Endodermal cell (in vitro differentiated cells): ENCODE measurements at places on chromosomes 3 and 15.

GRCh38 chr15:39709941-39710340, 72.7 kb downstream of the FSIP1 start:
- no peaks in the 10 kb centered on the region for H3K4me1 ChIP-seq
- H3K36me3 ChIP-seq: no peaks in the 10 kb centered on the region
- H3K27ac ChIP-seq: no peak overlapping the region
- H3K4me3 ChIP-seq: no peak overlapping the region
- no peaks in the 10 kb centered on the region for H3K27me3 ChIP-seq

GRCh38 chr15:71373917-71374316, 258.6 kb downstream of the THSD4 start:
- no peaks in the 10 kb centered on the region for H3K4me1 ChIP-seq
- H3K4me3 ChIP-seq: no peak overlapping the region
- H3K27me3 ChIP-seq: no peaks in the 10 kb centered on the region
- no peak overlapping the region for H3K27ac ChIP-seq
- H3K36me3 ChIP-seq: no peaks in the 10 kb centered on the region
- no peak for DNase-seq

DNA sequence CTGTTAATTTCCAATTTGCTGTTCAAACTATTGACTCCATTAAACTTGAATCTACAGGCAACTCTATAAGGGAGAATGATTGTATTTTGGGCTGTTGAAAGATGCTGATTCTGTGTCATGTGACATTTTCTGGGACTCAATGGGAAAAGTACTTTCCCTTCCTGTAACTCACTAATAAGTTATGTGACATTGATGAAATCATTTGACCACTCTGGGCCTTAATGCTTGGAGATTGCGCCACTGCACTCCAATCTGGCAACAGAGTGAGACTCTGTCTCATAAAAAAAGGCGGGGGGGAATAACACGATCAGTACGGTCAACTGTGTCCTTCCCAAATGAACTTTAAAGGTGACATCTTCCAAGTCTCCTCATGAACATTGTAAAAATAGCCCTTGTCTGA, 215.2 kb upstream of the SGO1 start:
- H3K4me1 ChIP-seq: no peaks in the 10 kb centered on the region
- no peak overlapping the region for H3K27ac ChIP-seq
- DNase-seq: no peak
- H3K27me3 ChIP-seq: no peaks in the 10 kb centered on the region

DNA sequence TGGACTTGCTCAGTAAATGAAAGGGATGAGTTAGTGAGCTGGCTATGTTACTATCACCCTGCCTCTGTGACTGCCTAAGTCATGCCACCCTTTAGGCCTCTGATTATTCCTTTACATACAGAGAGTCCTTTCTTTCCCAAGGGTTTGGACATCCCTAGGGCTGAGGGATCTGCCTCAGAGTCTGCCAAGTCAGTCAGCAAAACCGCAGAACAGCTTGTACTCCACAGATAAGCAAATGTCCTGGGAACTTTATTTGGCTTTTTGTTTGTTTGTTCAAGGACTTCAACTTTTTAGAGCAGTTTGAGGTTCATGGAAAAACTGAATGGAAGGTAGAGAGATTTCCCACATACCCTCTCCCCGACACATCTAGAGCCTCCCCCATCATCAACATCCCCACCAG, 82.6 kb upstream of the TRIM42 start:
- H3K27me3 ChIP-seq: no peaks in the 10 kb centered on the region
- H3K36me3 ChIP-seq: no peaks in the 10 kb centered on the region
- no peak for DNase-seq
- no peak overlapping the region for H3K27ac ChIP-seq
- no peaks in the 10 kb centered on the region for H3K4me1 ChIP-seq

DNA sequence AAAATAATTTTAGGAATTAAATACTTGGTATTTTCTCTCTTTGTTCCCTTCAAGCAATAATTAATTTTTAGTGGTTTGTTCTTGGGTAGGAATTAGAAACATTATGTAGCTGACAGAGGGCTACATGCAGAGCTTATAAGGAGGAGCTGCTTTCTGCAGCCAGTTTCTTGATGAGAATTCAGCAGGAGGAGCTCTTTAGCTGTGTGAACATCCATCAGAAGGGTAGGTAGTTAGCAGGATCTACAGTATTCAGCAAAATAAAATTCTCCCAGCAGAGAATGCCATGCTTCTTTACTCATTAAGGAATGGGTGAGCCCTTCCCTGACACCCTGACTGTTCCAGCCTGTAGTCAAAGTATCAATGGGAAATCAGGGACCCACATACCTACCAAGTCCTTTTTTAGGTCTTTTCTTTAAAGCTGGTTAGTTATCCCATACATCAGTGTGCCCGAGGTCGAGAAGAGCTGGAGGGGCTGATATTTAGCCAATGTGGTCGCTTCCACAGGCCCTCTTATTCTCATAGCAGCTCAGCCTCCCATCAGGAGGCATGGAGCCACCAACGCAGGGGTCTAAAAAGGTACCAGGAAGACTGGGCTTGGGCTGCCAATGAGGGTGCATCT, 54.0 kb downstream of the KCNAB1 start:
- peak; percentile 53 for DNase-seq
- H3K27me3 ChIP-seq: no peaks in the 10 kb centered on the region
- H3K4me1 ChIP-seq: no peaks in the 10 kb centered on the region
- no peak overlapping the region for H3K4me3 ChIP-seq
- no peaks in the 10 kb centered on the region for H3K36me3 ChIP-seq

DNA sequence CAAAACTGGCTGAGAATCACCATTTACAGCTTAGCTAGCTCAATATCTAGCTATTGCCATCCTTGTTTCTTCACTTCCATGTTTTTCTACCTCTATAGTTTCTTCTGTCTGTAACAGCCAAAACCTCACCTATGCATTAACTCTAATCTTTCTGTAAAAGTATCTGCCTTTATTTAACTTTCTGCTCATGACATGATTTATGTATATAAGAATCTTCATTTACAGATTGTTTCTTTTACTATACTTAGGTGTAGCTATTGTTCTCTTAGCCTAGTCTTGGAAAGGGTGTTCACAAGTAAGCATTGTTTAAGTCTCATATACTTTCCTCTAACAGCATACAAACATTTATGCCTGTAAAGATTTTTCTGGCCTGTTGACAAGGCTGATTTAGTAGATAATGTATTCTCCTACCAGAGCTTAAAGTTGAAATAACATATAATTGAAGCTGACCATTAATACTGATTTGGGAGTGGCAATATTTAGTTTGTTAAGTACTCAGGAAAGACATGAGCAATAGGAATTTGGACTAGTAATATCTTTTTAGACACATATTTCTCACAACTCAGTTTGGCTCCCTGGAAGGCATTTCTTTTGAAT, 9.4 kb downstream of the FILIP1L start:
- no peak overlapping the region for H3K27ac ChIP-seq
- DNase-seq: no peak
- peaks cover 8% of the 10 kb centered on the region for H3K4me1 ChIP-seq
- H3K27me3 ChIP-seq: no peaks in the 10 kb centered on the region
- H3K4me3 ChIP-seq: no peak overlapping the region

- H3K4me3 ChIP-seq: peak overlapping the region; percentile 78
- H3K36me3 ChIP-seq: no peaks in the 10 kb centered on the region
- peaks cover 12% of the 10 kb centered on the region for H3K4me1 ChIP-seq
- DNase-seq: peak; percentile 93
- H3K27ac ChIP-seq: no peak overlapping the region
Measured at GRCh38 chr15:40930430-40931299, 1.5 kb downstream of the DLL4 start.

DNA sequence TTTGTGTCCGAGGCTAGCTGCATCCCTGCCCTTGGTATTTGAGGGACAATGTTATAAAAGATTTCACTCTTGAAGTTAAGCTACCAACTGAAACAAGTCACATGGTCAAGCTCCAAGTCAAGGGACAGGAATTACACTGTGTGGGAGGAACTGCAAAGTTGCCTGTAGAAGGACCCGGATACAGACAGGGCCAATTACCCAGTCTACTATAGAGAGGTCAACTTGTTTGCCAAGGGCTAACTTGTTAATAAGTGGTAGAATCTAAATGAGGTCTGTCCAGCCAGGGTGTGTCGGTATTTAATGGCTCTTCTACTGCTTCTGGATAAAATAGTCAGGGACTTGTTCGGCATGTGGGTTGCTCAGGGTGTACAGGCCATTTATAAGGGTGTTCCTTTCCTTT, 55.7 kb downstream of the PTPRG start:
- H3K36me3 ChIP-seq: no peaks in the 10 kb centered on the region
- H3K27ac ChIP-seq: no peak overlapping the region
- DNase-seq: no peak

DNA sequence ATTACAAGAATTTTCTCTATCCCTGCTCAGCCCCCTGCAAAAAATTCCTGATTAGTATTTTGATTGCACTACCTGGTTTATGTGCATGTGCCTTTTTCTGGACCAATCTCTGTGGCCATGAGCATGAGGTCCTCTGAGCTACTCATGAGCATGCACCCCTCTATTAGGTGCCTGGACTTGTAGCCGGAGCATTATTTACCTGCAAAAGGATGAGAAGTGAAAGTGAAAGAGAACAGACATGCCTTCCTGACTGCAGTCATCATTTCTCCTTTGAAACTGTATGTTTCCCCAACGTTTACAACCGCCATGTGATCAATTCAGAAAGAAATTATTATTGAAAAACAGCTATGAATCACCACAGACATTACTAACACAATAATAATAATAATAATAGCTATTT, 1008.8 kb downstream of the ROBO2 start:
- no peak for DNase-seq
- H3K4me3 ChIP-seq: no peak overlapping the region

GRCh38 chr3:160179906-160180305, 45.3 kb upstream of the C3orf80 start:
- H3K36me3 ChIP-seq: no peaks in the 10 kb centered on the region
- no peak overlapping the region for H3K4me3 ChIP-seq
- H3K27me3 ChIP-seq: no peaks in the 10 kb centered on the region

GRCh38 chr3:189519458-189519857, 111.7 kb upstream of the TP63 start:
- H3K4me1 ChIP-seq: no peaks in the 10 kb centered on the region
- no peak for DNase-seq

DNA sequence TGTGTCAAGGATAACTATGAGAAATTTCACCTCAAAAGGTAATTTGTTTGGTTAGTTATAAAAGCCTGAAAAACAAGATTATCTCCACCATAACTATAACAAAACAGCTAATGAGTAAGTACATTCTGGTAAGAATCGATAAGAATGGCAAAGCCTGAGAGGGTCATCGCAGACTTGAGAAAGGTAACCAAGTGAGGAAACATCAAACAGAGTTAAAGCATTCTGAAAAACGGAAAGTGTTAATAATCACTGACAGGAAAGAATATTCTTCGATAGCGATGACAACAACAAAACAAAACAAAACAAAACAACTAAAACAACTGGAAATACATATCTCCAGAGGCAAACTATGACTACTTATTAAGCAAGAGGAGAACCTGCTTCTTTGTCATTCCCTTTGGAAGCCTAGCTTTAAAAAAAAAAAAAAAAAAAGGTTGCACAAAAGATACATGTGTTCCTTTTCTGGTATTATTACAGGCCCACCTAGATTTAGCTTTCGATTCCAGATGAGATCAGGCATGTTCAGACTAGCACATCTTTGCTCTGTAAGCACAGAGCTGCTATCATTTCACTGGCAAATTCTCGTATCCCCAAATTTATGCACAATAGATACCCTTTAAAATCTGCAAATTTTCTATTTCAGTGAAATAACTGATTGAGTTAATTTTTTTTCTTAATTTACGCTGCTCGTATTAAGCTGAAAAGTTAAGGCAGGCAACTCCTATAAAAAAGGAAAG, 155.6 kb downstream of the TIGIT start:
- no peaks in the 10 kb centered on the region for H3K27me3 ChIP-seq
- DNase-seq: no peak
- no peak overlapping the region for H3K4me3 ChIP-seq
- no peaks in the 10 kb centered on the region for H3K36me3 ChIP-seq
- H3K27ac ChIP-seq: no peak overlapping the region

- no peak overlapping the region for H3K27ac ChIP-seq
- no peak overlapping the region for H3K4me3 ChIP-seq
- H3K36me3 ChIP-seq: no peaks in the 10 kb centered on the region
- DNase-seq: peak; percentile 66
- H3K27me3 ChIP-seq: no peaks in the 10 kb centered on the region
Measured at GRCh38 chr3:81302045-81302444, 459.4 kb downstream of the GBE1 start.

DNA sequence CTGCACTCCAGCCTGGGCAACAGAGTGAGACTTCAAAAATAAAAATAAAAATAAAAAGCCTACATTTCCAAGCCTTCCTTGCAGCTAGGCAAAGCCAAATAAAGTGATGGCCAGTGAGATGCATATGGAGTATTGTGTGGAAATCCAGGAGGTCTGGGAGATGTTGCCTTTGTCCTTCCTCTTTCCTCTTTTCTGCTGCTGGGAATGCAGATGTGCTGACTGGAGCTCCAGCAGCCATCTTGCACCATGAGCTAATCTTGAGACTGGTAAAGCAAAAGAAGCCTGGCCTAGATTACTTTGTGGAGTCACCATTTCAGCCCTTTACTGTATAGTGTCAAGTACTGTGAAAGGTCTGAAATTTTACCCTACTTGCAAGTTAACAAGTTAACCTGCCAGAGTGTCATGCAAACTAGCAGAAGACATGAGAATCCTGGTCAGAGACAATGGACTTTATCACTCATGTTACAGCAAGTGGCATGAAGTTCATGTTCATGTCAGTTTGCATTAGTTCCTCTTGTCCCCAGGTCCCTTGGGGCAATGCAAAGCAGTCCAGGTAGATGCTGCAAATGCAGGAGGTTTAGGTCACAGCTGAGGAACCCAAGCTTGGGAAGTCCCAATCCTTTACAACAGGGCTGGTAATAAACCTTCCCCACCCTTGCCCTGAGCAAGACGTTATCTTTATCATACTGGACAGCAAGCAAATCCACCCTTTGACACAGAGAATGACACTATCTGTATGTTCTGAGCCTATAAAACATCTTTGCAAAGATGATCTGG, 103.1 kb downstream of the TLE3 start:
- DNase-seq: no peak
- H3K27ac ChIP-seq: no peak overlapping the region
- no peak overlapping the region for H3K4me3 ChIP-seq
- peaks cover 5% of the 10 kb centered on the region for H3K4me1 ChIP-seq

GRCh38 chr15:29990035-29990434, 92.7 kb upstream of the GOLGA8J start:
- H3K4me3 ChIP-seq: no peak overlapping the region
- H3K36me3 ChIP-seq: no peaks in the 10 kb centered on the region
- no peaks in the 10 kb centered on the region for H3K27me3 ChIP-seq
- H3K27ac ChIP-seq: no peak overlapping the region

DNA sequence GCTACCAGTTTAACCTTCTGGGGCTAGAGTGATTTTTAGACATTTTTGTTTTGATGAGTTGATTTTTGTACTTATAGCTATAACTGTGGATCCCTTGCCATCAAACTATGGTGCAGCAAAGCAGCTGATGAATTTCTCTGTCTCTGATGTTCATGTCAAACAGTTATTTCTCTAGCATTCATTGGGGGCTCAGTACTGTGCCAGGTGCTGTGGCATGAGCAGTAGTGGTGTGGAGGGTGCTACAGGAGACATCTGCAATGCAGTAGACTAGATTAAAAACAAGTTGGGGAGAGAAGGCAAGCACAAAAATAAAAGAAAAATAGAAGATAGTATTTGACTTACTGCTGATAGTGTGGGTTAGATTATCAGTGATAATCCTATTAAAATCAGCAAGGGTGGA, 95.3 kb downstream of the AKAP13 start:
- H3K4me1 ChIP-seq: peaks cover 25% of the 10 kb centered on the region
- no peak for DNase-seq
- H3K36me3 ChIP-seq: peaks cover 9% of the 10 kb centered on the region
- no peaks in the 10 kb centered on the region for H3K27me3 ChIP-seq
